ENCODE measurements at places on chromosomes 6 and 20.
A peak's percentile ranks its signal among the peaks of the same experiment; 100 is the strongest.

DNA sequence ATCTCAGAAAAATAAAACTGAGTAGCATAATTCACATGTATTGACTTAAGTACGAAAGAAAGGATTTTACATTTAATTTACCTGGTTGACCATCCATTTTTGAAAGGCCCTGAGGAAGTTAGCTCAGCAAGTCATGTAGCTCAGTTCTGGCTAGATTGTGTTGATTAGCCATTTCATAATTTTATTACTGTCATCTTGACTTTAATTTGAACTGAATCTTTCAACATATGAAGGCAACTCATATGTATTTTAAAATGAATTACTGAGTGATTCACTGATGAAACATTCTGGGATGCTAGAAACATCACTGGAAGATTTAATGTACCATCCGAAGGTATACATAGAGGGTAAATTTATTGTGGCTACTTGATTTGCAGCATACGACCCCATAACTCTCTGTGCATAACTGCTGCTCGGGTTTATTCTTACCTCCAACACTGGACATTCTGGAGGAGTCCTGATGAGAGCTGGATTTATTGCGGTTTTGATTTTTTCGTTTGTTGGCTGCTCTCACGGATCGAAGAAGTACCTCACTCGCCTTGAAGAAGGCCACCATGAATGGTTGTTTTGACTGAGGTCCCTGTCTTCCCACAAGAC is 101.7 kb downstream of the BMP5 start:
- DNase-seq: no peak

DNA sequence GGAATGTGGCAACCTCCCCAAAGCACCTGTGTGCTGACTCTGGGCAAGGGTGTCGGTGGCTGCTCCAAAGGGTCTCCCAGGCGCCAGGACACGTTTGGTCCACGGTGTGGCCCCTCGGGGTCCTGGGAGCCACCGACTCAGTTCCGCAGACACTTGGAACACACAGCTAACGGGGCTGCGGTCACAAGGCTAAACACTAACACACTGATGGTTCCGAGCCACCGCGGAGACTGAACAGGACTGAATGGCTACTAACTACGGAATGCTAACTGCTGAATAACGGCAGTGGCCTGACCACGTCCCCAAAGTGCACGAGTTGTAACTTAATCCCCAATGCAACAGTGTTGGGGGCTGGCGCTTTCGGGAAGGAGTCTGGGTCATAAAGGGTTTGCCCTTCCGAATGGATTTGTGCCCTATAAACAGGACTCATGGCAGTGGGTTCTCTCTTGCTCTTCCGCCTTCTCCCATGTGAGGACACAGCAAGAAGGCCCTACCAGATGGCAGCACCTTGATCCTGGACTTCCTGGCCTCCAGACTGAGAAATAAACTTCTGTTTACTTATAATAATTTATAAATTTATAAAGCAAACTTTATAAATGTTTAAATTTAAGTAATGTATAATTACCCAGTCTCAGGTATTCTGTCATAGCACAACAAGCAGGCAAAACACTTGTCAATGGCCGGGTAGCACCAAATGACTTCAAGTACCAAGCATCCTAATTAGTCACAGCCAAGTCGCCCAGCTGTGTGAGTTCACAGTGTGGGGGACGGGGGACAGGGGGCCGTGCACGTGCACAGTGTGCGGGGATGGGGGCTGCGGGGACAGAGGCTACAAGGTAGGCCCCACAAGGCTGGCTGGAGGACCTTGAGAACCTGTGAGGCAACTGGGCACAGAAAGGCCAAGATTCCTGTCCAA is 2.3 kb upstream of the EEF1A2 start:
- DNase-seq: no peak

- no peak for DNase-seq
Measured at GRCh38 chr6:127053032-127053874, 65.2 kb upstream of the RSPO3 start.

DNA sequence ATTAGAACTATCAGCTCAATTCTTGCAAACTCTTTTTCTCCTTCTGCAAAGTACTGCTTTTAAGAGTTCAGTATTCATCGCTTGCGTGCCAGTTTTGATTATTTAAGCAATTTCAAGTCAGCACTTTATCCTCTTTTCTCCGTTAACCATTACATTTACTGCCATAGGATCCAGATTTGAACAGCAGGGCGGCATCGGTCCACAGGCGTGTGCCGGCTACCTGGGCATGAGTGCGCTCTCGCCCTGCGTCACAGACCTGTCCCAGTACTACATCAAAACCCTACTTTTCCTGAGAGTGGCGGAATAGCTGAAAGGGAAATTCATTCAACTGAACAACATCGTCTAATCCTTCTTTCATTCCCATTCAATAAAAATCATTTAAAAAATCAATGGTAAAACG is 53.4 kb downstream of the MYLK4 start:
- DNase-seq: no peak

DNA sequence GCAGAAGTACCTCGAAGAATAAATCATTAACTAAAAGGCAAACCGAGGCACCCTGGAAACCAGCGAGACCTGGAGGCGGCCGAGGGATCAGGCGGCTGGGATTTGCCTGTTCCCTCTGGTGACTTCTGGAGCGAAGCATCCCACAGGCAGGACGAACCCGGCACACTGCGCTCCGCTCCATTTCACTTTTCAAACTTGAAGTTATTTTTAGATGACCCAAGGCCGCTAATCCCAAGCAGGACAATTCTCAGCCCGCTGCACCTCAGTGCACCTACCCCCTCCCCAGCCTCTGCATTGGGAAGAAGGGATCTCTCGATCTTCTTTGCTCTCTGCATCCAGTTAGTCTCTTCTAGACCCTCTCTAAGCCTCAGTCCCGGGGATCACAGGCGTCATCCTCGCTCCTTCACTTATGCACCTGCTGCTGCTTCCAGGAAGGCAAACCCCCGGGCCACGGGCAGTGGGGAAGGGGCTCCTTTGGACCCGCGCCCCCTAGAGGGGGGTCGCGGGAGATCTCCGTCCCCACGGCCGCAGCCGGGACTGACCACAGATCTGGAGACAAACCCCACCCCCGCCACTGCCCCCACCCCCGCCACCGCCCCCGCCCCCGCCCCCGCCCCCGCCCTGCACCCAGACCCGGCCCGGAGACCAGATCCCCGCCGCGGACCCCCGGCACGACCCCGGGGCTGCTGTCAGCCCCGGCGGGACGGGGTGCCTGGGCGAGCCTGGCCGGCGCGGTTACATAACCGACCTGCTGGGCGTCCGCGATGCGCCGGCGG is 636 bp downstream of the RCAN2 start:
- DNase-seq: no peak

DNA sequence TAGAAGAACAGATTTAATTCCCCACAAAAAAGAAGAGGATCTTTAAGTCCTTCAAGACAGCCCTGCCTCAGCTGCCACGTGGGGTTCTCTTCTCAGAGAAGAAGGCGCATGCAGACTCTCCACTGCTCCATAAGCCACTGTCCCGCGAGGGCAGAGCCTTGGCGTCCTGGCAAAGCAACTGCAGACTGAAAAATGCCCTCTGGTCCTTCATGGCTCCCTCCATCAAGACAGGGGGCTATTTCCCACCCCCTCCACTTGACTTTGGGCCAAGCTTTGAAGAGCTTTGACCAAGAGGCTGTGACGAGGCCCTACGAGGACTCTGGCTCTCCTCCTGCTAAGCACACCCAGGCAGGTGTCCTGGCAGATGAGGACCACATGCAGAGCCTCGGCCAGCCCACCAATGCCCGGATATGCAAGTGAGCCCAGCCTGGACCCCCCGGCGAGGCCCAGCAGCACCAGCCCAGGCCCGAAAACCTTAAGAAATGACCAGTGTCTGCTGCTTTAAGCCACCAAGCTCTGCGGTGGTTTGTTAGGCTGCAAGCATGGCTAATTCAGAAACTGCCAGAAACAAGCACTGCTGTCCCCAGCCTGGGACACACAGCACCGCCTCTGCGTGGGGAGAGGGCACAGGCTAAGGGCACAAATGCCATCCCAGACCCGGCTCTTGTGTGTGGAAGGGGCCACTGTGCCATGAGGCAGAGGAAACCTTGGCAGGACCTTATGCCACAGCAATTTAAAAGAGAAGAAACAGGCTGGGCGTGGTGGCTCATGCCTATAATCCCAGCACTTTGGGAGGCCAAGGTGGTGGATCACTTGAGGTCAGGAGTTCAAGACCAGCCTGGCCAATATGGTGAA is 16.1 kb downstream of the GMEB2 start:
- DNase-seq: no peak

DNA sequence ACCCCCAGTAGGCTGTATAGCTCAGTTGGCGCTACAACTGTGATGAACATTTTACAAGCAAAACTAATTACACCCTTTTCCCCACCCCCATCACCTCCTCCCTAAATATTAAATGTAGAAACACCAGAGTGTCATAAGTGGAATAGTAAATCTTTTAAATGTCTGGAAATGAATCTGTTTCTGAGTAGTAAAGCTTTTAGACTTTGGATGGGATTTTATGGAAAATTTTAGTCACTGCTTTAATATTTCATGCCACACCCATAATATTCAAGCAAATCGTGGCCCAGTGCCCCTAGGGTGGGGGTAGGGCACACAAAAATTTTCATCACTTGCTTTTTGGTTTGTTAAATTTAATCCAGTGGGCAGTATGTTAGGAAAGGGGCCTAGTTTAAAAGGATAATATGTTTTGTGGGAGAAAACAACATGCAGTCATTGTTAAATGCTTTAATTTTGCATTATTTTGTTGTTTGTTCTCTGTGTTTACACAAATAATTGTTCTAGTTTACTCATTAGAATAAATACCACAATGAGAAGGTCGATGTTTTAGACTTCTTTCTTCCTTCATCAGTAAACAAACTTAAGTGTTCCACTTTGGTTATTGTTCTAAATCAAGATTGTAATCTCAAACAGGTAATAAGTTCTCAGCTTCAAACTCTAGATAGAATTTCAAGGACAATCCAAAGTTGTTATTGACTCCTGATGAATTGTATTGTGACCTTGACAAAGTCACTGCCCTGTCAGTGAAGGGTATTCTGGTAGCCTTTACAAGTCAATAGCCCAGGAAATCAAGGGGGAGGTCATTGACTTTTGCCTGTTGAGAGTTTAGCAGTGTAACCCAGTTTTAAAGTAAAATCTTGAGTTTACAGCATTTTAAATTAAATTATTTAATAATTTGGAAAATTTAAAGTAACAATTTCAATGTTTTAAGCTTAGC is 79.2 kb downstream of the CBFA2T2 start:
- no peak for DNase-seq

DNA sequence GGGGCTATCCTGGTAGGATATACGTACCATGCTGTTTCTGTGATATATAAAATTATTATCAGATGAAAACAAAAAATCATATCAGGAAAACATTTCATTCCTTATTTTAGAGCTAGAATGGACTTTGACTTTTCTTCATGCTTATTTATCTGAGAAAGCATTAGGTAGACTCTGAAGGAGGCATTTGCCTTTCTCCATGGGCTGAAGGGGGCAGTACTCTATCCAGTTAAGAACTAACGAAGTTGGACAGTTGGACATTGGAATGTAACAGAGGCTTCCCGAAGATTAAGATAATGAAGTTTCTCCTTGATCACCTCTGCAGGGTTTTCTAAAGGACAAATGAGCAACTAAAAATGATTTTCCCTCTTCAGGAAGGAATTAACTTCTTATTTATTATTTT is 233.9 kb downstream of the SAMD5 start:
- DNase-seq: no peak

- DNase-seq: no peak
Measured at GRCh38 chr6:135085700-135086413, 31.2 kb upstream of the HBS1L start.

GRCh38 chr6:100126790-100127484 is 132.9 kb upstream of the MCHR2 start:
- no peak for DNase-seq

GRCh38 chr20:8221887-8222419 is 89.9 kb downstream of the PLCB1 start:
- no peak for DNase-seq

DNA sequence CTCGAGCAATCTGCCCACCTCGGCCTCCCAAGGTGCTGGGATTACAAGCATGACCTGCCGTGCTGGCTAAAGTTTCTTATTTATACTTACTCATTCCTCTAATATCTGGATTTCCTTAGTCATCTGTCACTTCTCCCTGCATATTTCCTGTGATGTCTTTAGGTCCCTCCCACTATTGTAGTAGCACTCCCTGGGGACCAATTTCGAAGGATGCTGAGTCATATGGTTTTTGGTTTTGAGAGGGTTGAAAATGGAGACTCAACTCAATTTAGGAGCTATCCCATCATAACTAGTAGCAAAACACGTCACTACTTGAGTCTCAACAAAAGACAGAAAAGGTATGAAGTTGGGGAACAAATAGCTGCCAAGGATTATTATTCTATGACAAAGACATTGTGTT is 20.2 kb downstream of the MCUR1 start:
- DNase-seq: no peak

GRCh38 chr20:33272155-33272873 is 10.7 kb upstream of the BPIFB1 start:
- no peak for DNase-seq

DNA sequence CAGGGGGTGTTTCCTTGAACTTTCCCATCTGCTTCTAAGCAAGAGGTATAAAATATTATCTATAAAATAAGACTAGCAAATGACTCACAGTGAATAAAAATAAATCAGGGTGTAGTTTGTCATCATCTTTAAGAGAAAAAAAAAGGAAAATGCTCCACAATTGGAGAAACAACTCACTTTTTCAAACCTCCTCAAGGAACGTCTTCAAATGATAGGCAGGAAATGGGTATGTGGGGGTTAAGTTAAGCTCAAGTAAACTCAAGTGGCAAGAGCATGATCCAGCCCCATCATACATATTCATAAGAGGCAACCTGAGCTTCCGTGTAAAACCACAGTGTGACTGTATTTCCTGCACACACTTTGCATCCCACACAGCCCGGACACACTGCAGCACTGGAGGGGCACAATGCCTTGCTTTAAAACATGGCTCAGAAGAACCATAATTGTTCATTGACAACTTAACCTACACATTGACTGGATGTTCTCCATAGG is 58.5 kb upstream of the CEP85L start:
- peak; percentile 86 for DNase-seq

- no peak for DNase-seq
Measured at GRCh38 chr6:83767033-83767432, 58.1 kb upstream of the SNAP91 start.

GRCh38 chr20:34163307-34163706 is 51.3 kb upstream of the EIF2S2 start:
- DNase-seq: no peak

GRCh38 chr6:43934803-43935602 is 165.0 kb downstream of the VEGFA start:
- DNase-seq: no peak

DNA sequence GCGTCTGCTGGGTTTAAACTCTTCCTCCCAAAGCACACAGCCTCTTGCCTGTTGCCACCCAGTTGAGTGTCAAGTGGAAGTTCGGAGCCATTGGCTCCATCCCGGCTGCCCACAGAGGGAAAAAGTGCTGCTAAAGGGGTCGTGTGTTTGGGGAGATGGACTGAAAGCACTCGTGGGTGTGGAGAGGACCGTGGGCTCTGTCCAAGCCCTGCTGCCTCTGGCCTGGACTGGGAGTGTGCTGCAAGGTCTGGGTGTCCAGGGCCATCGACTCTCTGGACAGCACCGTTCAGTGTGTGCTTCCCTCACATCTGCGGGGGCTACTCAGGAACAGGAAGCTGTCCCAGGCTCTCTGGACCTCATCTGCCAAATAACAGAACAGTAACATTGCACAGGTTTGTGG is 269.3 kb downstream of the DLL1 start:
- DNase-seq: no peak

GRCh38 chr6:128483472-128484135 is 36.8 kb downstream of the PTPRK start:
- DNase-seq: no peak

GRCh38 chr6:5208471-5208971 is 52.2 kb downstream of the LYRM4 start:
- no peak for DNase-seq

Measured in activated CD4-positive, alpha-beta T cell treated with anti-CD3 and anti-CD28 coated beads, Interleukin-2, amount 10 ng/mL, durations not matched to agents 7 days and 5 days (primary cell).